ENCODE measurements at places on chromosomes 5 and 9.

GRCh38 chr5:16712620-16713019, 95.8 kb upstream of the RETREG1 start:
- no peak for DNase-seq

GRCh38 chr5:83513491-83513890, 41.9 kb downstream of the VCAN start:
- DNase-seq: peak; percentile 35

DNA sequence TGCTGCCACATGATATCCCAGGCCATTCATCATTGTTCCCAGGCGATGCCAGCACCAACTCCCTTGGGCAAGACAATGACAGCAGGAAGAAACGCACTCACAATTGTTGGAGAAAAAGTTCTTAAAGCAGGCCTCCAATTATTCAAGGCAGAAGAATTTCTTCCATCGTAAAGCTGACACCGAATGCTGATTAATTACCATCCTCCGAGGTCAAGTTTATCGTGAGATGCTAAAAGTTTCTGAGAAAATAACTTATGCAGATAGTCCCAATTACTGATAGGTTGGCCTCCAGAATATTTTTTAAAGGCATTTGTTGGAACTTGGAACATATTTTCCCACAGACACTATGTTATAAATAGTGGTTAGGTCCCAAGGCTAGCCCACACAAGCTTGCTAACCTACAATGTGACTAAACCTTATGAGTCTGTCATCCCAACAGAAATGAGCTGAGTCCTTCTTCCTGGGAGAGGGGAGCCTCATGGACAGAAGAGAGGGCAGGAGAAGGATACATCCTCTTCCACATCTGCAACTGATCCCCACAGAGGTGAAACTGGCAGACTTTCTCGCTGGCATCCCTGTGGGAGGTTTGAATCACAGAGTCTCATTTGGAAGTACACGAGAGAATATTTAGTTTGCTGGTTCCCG, 202.4 kb upstream of the TBC1D2 start:
- DNase-seq: peak; percentile 64

GRCh38 chr5:36105819-36106218, 39.1 kb upstream of the UGT3A2 start:
- peak; percentile 1 for DNase-seq

GRCh38 chr5:84764227-84764626, 379.5 kb upstream of the EDIL3 start:
- DNase-seq: no peak

DNA sequence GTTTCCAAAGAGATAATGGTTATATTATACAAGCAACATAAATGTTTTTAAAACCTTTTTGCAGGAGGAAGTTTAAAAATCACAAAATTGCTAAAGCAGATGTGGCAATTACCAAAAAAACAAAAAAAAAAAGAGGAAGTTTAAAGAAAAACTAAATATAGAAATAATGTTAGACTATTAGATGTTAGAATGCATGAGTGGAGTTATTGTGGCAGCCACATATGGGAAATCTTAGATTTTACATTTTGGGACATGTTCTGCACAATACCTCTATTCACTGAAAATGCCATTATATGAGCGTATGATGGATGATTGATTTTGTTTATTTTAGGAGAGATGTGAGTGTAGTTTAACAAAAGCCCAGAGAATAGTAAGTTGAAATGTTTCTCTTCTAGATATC, 31.2 kb upstream of the DTWD2 start:
- DNase-seq: no peak

DNA sequence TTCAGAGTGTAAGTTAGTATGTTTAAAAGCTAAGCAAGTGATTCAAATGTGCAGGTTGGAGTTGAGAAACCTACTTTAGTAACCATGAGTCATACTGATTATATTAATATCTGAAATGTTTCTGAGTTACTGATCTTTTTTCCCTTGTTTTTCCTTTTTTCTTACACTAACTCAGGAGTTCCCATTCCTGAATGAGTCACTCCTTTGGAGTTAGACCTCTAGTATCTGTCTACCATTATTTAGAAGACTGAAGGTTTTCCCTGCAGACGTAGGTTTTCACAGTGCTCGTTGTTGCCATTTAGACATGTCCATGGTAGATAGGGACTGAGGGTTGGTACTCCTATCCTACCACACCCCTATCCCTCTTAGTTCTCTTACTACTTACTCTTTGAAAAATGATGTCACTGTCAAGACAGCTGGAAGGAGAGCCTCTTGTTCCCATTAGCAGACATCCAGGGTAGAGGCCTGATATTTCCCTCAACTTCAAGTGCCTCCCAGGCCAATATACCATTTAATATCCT, 20.2 kb downstream of the OCLN start:
- DNase-seq: peak; percentile 64

GRCh38 chr9:99607842-99608448, 213.7 kb upstream of the NR4A3 start:
- peak; percentile 6 for DNase-seq

DNA sequence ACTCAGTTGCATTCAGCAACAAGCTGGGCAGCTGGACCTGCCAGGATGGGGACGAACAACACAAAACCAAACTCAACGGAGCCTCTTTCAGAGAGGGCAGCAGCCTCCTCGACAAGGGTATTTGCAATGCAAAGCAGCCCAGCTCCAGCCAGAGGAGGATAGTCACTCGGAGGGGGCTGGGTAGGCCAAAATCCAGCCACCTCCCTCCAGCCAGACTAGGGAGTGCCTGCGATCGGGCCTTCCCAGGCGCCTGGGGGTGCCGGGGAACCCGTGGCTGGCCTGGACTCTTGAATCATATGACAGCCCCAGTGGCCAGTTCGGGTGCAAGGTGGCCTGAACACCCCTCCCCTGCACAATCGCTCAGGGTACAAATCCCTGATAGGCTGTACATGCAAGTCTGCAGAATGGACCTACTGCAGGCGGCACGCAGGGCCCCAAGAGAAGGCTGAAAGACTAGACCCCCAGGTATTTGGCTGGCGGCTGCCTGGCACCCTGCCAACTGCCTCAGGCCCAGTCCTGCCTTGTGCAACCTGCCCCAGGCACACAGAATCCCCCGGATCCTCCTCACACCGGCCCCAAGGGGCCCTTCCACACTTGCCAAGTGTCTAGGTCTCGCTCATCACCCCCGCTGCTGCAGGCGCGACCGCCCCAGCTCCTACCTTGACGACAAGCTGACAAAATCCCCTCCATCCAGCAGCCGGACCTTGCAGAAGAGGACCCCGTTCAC, 1.3 kb downstream of the EEIG1 start:
- DNase-seq: no peak

- no peak for DNase-seq
These were observed 53.5 kb downstream of the AUH start for GRCh38 chr9:91308191-91308590.

DNA sequence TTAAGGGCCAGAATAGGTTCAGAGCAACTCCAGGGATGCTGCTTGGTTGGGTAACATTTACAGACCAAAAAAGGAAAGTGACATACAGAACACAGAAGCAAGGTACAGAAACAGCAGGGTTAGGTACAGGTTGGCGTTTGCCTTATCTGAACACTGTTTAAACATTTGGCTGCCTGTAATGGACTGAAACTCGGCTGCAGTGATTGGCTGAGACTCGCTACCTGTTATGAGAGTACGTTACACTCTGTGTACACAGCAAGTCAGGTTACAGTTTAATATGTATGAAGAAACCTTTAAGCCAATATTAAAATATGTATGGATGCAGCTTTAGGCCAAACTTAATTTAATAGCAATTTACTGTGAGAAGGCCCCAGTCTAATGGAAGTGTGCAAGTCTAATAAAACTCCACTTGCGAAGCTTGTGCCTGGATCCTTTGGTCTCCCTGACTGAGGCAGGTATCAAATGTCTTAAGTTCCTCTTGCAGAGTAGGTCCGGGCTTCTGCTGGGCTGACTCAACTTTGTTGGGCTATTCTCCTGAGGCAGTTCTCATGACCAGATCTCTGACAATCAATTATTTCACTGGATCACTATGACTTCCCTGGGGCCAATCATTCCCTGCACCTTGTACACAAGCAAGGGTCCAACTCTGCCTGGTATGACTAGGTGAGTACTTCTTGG, 204.9 kb downstream of the ZNF462 start:
- DNase-seq: no peak

GRCh38 chr9:110714314-110714713, 45.7 kb downstream of the MUSK start:
- DNase-seq: no peak

GRCh38 chr9:95876595-95876994, 1.1 kb downstream of the ERCC6L2 start:
- DNase-seq: peak; percentile 18

GRCh38 chr9:77556396-77556795, 91.7 kb downstream of the GNA14 start:
- peak; percentile 33 for DNase-seq

DNA sequence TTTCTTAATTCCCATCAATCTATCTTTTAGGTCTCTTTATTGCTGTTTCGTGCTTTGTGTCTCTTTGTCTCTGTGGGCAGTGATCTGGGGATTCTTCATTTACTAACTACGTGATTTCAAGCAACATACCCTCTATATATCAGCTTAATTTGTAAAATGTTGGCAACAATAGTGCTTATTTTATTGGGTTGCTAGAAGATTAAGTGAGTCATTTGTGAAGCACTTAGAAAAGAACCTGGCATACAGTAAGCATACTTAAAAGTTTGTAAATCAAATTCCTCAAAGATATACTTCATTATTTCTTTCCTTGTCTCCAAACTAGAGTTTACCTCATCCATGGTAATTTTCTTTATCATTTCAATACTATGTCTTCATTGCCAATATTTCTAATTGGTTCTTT, 669.7 kb downstream of the MAT2B start:
- DNase-seq: peak; percentile 59

- DNase-seq: no peak
These were observed 8.8 kb upstream of the DUSP1 start for GRCh38 chr5:172779691-172780341.

GRCh38 chr9:16221366-16221765, 649.1 kb downstream of the BNC2 start:
- no peak for DNase-seq

GRCh38 chr5:1548702-1549474, 25.1 kb upstream of the LPCAT1 start:
- DNase-seq: no peak

DNA sequence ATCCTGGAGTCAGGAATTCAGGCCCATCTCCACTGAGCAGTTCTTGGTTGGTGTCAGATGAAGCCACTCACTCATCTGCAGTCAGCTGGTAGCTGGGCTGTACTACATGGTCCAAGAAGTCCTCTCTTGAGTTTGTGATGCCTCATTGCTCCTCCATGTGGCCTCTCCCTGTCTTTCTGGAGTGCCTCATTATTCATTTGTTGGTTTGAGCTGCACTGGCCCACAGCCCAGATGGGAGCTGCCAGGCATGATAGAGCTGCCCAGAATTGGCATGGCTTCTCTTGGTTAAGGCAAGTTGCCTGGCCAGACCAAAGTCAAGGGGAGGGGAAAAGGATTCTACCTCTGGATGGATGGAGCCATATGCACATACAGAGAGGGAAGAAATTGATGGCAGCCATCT, 8.0 kb downstream of the PTCD2 start:
- no peak for DNase-seq

GRCh38 chr9:137298401-137299202, 3.5 kb downstream of the NRARP start:
- DNase-seq: no peak

DNA sequence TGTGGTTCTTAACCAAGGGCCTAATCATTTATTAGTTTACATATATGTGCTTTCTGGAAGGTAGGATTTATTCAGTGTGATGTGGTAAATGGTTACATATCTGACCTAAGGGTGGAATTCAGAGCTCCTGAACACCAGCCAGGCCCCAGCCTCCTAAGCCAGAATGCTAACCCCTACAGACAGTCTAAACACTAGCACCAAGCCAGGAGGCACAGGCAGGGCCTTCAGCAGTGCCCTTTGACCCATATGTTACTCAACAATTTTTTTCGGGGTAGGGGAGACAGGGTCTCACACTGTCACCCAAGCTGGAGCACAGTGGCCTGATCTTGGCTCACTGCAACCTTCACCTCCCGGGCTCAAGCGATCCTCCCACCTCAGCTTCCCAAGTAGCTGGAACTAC, 40.3 kb downstream of the PRKACG start:
- no peak for DNase-seq

DNA sequence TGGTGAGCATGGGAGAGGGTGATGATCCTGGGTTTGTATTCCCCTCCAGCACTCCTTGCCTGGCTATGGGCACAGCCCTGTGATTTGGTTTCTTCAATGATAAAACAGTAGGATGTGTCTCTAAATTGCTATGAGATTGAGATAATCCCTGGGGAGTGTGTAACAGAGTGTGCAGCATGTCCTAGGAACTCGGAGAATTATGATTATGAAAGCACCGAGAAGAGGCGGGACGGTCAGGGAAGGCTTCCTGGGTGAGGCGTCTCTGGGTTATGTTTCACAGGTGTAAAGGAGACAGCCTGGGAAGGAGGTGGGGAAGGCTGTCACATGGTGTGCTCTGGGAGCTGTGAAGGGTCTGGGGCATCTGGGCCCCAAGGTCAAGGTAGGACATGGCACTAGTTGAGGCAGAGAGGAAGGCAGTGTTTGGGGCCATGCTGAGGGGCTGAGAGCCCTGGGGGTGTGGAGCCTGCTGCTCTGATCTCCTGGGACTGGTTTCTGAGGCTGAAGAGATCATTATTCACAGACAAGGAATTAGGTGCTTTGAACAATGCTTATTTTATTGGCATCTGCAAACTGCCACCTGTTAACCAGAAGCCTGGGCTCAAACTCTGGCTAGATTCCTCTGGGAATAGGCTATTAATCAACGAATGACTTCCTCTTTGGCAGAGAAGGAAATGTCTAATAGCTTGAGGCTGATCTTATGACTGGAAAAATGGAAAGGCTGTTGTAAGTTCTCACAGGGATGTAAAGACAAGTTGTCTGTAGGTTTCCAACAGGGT, 73.8 kb upstream of the IL12B start:
- peak; percentile 27 for DNase-seq

- DNase-seq: no peak
These were observed 1.8 kb downstream of the OLFML2A start for GRCh38 chr9:124778575-124779367.

- peak; percentile 98 for DNase-seq
These were observed 11.8 kb upstream of the TGFBI start for GRCh38 chr5:136016945-136017530.

DNA sequence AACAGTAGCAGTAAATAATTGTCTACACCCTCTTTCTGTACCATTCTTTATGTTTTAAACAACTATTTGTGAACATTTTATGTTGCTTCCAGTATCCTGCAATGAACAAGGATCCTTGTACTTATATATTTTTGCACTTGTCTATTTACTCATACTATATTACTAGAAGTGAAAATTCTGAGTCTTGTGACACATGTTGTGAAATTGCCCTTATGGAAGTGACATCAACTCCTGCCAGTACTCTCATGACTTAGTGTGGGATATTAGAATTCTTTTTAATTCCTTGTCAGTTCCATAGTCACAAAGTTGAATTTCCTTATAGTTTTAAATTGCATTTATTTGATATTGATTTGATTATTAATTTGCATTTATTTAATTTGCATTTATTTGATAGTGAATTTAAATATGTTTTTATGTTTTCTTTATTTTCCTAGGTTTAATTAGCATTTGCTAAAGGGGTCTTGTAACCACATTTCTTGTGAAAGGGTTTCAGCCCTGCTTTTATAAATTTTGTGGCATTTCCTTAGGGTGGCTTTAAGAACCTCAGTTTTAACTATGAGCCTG, 27.7 kb downstream of the PARP8 start:
- no peak for DNase-seq
